ENCODE measurements at places on chromosomes 3 and 15. TPM values are rescaled to one million over a fixed set of nuclear protein-coding genes. Genes with fewer than 3 reads are reported as not detected.

The CFAP100 gene
- not detected for total RNA-seq

The NANOGP8 gene
- total RNA-seq = not detected

The TMF1 gene
- total RNA-seq = 14.0 TPM

The CSPG5 gene
- 0.97 TPM for total RNA-seq

The PLSCR5 gene
- total RNA-seq = not detected

The CD200 gene
- not detected for total RNA-seq

The OR5H2 gene
- total RNA-seq = not detected

The ACTRT3 gene
- 3.1 TPM for total RNA-seq

The SEMA3G gene
- total RNA-seq = 0.04 TPM

The QTRT2 gene
- 20.9 TPM for total RNA-seq

The TMEM108 gene
- not detected for total RNA-seq

The C3orf85 gene
- total RNA-seq = not detected

The VPS18 gene
- 18.7 TPM for total RNA-seq

The CEMIP gene
- 1.3 TPM for total RNA-seq

The CHDH gene
- 1.7 TPM for total RNA-seq

The CHRNA7 gene
- 5.0 TPM for total RNA-seq

The RIOX2 gene
- total RNA-seq = 31.9 TPM

The RETNLB gene
- total RNA-seq = not detected

The TRIM42 gene
- total RNA-seq = not detected

The DPPA2 gene
- not detected for total RNA-seq

The VGLL3 gene
- total RNA-seq = 9.3 TPM

The SLC9A9 gene
- 0.31 TPM for total RNA-seq

The CPA3 gene
- total RNA-seq = not detected
